Left lung (tissue), 14 donors: ENCODE measurements at places on chromosomes 4 and X.

GRCh38 chrX:69430785-69431184 lies 73.3 kb upstream of the NALF2 start:
- DNase-seq = no peak

GRCh38 chr4:825063-825970 lies 612 bp downstream of the CPLX1 start:
- DNase-seq = peak; percentile 72

- DNase-seq = no peak
Measured at GRCh38 chrX:118448273-118448783, 47.3 kb upstream of the DOCK11 start.

DNA sequence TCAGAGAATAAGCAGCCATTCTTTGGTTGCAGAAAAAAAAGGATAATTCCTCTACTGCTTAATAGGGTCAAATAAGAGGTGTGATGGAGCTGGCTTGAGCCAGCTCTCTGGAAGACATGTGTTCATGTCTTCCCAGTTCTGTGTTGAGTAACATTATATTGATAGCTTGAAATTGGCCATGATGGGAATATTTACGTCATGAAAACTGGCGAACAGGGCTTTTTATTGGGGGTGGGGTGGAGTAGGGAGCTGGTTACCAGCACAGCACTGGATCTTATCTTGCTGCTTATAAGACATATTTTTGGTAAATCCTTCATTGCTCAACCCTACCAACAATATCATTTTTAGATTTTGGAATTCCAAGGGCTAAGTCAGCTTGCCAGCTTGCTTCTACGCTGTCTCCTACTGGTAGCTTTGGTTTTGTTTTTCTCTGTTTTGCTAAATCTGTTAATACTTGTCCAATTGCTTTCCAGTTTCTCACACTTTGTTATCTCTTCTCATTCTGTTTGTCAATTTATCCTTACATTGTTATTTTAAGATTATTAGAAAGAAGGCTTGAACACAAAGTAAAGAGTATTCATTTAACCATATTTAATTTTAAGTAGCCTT lies 25.3 kb upstream of the GBA3 start:
- no peak for DNase-seq

DNA sequence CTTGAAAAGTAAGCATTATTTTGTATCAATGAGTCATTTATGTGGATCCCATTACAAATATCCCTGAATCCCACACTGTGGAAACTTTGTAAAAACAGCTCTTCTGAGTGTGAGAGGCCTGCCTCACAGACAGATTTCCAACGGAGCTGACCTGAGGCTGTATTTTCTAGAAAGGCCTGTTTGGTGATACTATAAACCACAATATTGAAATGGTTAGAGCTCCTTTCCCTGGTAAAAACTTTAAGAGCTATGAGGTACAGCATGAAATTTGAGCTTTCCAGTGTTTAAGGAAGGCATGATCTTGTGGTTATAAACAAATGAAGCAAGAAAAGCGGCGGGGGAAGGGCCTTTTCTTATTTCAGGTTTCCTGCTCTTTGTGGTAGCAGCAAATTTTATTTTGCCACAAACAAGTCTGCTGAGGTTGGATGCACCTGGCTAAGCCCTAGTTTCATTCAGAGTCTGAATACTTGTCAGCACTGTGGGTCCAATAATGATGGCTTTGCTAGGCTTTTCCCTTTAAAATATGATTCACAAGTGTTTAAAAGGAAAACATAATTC lies 86.8 kb upstream of the ETNPPL start:
- no peak for DNase-seq

- DNase-seq = no peak
Measured at GRCh38 chr4:7307394-7308099, 115.2 kb downstream of the SORCS2 start.
